Astrocyte of the cerebellum (primary cell): ENCODE measurements at places on chromosomes 6 and 20.

DNA sequence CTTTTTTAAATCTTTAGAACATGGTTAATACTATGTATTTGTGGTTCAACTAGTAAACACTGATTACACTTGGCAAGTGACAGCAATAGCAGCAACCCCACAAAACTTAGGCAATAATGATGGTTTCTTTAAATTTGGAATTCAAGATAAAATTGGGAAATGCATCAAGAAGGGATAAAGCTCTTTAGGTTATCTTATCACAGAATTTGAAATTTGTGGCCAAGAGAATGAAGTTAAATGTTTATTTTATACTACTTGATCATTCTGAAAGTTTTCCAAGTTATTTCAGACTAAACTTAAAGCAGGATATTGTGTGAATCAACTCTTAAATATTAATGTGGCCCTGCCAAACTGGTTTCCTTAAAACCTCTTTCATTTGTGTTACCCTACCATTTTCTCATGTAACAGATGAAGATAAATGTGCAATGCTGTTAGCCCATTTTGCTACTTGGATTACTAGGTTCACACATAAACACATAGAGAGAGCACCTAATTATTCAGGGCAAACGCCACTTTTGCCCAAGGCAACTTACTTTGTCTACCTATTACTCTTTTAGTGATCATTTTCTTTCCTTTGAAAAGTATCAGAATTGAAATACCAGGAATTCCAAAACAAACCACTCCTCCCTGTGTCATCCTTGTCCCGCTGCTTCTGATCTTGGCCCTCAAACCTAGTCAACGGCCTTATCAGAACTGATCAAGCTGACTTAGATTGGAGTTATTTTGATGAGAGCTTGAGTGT, 186.7 kb upstream of the TENT5A start:
- DNase-seq: peak; percentile 32

DNA sequence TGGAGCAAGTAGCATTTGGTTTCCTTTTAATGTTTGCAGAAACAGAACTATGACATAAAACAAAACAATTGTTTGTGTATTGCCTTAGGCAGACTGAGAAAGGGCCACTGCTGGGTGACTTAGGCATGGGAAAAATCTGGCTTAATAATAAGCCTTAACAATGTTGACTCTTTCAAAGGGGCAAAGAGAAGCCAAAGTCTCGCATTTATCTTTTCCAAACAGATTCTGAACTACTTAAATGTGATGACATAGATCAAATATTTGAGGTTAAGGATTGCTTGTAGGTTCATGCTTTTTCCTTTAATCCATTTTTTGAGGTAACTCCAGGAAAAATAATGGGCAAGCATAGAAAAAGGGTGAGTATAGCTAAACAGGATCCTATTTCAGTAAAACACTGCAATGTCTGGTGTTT, 39.6 kb downstream of the ADAT2 start:
- peak; percentile 79 for DNase-seq

GRCh38 chr6:100479179-100480035, 14.7 kb upstream of the SIM1 start:
- DNase-seq: peak; percentile 22

GRCh38 chr6:152598901-152599537, 38.1 kb downstream of the SYNE1 start:
- no peak for DNase-seq

GRCh38 chr20:62735331-62735821, 26.7 kb downstream of the NTSR1 start:
- no peak for DNase-seq

DNA sequence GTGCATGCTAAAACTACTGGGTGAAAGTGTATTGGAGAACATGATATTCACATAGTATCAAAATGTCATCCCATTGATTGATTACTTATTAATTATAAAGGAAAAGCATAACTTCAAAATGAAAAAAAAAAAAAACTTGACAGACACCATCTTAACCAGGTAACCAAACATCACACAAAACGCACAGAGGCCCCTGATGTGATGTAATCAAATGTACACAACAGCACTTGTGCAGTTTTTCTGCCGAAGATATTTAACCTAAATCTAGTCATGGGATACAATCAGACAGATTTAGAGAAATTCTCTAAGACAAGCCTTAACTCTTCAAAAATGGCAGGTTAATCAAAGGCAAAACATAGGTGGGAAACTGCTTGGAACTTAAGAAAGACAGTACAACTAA, 102.0 kb upstream of the TENT5A start:
- DNase-seq: no peak
